ENCODE measurements at places on chromosomes 2 and 18.

- DNase-seq, result peak; percentile 50
These were observed 203.5 kb downstream of the SEPTIN10 start for GRCh38 chr2:109410039-109410815.

- DNase-seq, result peak; percentile 83
These were observed 86.2 kb downstream of the NPAS2 start for GRCh38 chr2:100906131-100906530.

- peak; percentile 83 for DNase-seq
These were observed 206.2 kb downstream of the RTP5 start for GRCh38 chr2:242075696-242076095.

GRCh38 chr2:36698993-36699392 is 2.5 kb downstream of the VIT start:
- no peak for DNase-seq

- DNase-seq, result no peak
These were observed at the start of gene CTLA4 for GRCh38 chr2:203867561-203868200. TSS of gene CTLA4 (plus strand) at chr2:203867771. CDS start at chr2:203867943, 172 bp downstream.

- no peak for DNase-seq
These were observed 16.1 kb upstream of the ACKR3 start for GRCh38 chr2:236553522-236553921.

GRCh38 chr2:76998704-76999103 is 523.5 kb downstream of the LRRTM4 start:
- no peak for DNase-seq

DNA sequence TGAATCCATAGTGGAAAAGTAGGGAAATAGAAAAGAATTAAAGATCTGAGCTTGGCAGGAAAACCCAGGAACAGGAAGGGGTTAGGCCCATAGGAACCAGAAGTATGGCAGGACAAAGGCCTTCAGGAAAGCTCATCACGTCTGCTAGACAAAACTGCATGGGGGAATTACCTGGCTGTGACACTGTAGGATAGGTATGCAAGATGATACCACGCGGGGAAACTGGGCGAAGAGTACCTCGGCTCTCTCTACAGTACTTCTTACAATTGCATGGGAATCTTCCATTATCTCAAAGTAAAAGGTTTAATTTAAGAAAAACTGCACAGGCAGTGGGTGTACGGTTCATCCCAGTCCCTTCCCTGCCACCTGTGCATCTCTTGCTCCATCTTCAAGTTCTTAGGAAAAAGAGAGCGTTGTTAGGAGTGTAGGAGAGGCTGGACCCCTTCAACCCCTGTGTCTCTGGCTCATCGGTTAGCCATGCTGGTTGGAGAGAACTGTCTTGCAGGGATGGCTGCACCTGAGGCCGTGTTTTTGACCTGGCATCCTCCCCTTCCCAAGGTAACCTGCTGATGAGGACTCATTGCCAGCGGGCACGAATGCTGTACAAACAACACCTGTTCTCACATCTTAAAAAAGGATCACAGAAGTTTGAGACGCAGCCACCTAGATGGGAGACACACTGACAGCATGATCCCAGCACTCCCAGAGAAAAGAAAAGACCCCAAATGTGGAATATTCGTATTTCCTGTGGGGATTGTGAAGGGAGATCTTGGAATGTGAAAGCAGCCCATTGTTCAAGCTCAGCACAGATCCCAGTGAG is 120.5 kb upstream of the COPS8 start:
- DNase-seq, result no peak
